Activated naive CD4-positive, alpha-beta T cell (primary cell): ENCODE measurements at places on chromosomes 7 and 10.

DNA sequence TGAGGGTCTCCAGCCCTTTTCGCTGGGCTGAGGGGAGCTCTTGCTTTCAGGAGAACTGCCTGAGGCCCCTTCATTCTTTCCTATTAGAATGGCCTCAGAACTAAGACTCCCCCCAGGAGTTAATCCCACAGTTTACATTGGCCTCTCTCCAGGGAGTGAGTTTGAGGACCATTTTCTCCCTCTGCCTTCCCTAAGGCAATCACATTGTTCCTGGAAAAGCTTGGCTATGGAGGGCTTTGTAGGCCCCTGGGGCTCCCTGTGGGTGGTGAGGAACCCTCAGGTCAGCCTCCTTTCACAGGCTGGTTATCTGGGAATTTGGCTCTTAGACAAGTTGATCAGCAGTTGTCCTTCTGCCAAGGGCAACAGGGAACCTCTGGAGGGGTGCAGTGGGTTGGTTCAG is 343.7 kb downstream of the RPS24 start:
- DNase-seq, result no peak

GRCh38 chr10:123580426-123580825 is 85.7 kb upstream of the GPR26 start:
- DNase-seq, result no peak

- DNase-seq, result no peak
Measured at GRCh38 chr10:93272884-93273675, 199.4 kb downstream of the CYP26A1 start.

DNA sequence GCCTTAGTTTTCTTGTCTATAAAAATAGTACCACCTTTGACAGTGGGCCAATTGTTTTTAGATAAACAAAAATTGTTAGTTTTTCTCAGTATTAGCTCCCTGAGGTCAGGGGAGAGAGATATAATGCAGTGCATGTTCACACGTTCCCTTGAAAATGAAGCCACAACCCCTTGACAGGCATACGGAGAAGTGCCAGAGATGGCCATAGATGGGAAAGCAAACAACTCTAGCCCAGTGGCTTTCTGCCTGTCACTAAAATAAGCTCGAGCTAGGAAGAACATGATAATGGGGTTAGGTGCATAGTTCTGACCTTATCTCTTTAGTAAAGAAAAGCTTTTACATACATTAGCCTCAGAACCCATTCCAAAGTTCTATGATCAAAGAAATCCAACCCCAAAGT is 124.9 kb downstream of the CHRM2 start:
- DNase-seq, result no peak

- no peak for DNase-seq
Measured at GRCh38 chr7:1311406-1312135, 78.9 kb downstream of the UNCX start.
